ENCODE measurements at places on chromosomes 2 and 18.
A peak's percentile ranks its signal among the peaks of the same experiment; 100 is the strongest.

DNA sequence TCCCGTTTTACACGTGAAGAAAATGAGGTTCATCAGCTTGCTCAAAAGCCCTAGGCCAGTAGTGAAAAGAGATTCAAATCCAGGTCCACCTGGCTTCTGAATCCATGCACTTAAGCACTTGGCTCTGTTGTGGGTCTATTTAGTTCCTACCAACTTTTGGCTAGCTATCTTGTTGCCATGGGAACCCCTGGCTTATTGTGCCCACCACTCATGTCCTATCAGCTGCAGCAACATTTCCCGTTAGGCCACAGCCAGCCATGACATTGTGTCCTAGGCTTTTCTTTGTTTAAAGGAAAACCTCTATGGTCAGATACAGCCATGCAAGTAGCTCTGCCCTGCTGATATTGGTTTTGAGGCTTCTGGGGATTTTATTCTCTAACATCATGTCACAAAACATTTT lies 49.8 kb downstream of the PLEK start:
- DNase-seq = no peak

GRCh38 chr2:36650031-36650829 lies 46.3 kb upstream of the VIT start:
- peak; percentile 63 for DNase-seq

- DNase-seq = no peak
Observed at GRCh38 chr18:75782204-75782603, 354.7 kb upstream of the SMIM21 start.

GRCh38 chr18:63844254-63844653 lies 43.3 kb upstream of the SERPINB2 start:
- DNase-seq = no peak

DNA sequence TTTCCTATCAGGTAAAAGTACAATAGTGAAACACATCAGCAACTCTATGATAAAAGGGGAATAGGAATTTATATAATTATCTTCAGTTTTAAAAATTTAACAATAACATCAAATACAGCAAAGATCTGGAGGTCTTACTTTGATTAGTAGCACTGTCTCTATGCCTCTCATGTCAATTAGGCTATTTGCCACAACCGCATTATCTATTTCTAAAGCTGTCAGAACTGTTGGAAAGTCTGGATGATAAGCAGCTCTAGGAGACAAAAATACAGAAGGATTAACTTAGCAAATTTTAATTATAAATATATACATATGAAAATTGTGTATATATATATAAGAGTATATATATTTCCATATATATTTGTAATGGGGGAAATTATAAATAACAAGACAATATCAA lies 45.1 kb downstream of the SMC6 start:
- DNase-seq = no peak

- DNase-seq = no peak
Observed at GRCh38 chr2:233476063-233476410, 90.5 kb downstream of the USP40 start.

DNA sequence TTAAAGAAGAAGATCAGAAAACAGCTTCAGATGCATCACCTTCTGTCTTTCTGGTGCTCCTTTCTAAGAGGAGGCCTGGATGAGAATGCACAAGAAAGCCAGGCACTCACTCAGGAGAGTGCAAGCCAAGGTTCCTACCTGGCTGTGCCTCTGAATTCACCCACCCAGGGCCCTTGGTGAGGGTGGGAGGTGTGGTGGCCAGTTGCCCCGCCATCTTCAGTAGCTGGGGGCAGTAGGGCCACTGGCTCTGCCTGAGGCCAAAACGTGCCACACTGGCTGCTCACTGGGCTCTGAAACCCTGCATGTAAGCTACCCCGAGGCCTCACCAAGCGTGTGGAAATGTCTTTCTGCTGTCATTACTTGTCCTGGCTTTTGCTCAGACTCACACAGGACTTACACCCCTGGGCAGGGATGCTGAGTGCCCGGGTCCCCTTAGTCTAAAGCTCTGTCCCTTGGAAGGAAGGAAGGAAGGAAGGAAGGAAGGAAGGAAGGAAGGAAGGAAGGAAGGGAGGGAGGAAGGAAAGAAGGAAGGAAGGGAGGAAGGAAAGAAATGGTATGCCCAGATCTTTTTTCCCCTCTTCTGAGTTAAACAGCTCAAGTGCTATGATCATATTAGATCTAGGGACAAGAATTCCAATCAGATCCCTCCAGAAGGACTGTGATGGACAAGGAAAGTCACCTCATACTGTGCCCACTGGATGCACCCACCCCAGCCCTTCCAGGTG lies 8.5 kb upstream of the LBH start:
- DNase-seq = no peak

DNA sequence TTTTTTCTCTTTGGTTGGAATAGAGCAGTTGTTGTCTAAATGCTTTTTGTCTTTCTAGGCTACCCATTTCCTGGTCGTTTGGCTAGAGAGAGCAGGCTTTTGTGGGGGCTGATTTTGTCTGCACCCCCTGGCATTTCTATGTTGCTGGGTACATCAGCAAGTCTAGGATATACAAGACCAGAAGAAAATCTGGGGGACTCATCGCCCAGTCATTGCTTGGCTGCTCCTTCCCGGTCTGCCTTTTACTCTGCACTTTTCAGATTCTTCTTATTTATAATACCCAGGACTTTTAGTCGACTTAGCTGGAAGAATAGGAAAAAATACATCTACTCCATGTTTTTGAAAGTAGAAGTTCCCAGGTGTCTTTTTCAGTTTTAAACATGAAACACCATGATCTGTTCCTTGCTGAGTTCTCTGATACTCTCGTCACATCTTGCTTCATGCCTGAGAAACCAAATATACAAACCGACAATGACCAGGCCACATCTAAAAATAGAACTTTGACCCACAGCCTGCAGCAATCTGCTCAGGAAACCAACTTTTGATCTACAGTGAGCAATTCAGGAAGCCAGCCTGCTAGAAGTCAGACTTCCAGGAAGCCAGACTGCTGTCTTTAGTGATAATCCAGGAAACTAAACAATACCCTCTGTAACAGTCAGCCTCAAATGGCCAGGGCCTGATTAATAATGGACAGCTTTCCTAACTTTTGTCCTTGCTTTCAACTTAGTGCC lies 163.8 kb upstream of the MEX3C start:
- DNase-seq = no peak

DNA sequence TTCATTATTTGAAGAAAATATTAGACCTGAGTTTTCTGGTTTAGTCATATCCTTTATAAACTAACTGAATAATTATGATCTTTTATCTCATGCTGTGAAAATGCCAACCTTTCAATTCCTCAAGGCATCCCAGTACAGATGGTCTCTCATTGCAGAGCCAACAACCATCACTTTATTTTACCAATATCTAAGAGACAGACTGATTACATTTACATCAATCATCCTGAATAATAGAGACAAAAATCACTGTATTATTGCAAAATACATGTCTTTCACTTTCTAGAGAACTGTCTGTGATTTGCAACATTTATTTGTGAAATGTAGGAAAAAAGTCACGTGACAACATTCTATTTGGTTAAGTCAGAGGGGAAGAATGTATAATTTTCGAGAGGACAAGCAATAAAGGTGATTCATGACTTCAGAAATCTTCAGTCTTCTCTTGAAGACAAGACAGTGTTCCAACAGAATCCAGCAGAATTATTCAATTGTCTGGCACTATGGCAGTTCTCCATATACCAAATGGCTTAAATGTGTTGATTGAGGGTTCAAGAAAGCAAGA lies 503.6 kb upstream of the SYT4 start:
- no peak for DNase-seq

DNA sequence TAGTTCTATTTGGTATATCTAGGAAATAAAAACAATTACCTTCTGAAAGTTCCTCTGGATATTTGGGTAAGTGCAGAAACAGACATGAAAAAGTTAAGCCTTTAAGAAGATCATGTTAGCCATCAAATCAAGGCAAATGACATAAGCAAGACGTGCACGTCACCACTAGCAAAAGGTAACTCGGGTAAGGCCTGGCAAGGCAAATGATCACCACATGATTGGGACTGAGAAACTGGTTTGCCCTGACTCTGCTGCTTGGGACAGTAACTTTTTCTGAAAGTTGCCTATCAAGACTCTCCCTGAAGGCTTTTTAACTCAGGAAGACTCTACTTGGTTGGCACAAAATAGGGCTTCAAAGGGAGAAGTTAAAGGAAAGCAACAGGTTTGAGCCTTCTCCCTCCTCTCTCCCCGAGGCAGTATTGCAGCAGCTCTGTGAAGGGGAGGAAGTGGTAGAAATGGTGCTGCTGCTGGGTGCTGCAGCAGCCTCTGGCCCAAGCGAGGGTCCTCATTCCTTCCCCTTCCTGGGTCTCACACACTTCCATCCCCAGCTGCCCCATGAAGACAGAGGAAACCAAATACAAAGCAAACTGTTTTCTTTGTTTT lies 17.1 kb upstream of the TMEM237 start:
- no peak for DNase-seq
